Epithelial cell of proximal tubule (primary cell): ENCODE measurements at places on chromosomes 7 and 10.
A peak's percentile ranks its signal among the peaks of the same experiment; 100 is the strongest.

- DNase-seq: no peak
These were observed 48.9 kb downstream of the ZNF277 start for GRCh38 chr7:112255388-112255720.

DNA sequence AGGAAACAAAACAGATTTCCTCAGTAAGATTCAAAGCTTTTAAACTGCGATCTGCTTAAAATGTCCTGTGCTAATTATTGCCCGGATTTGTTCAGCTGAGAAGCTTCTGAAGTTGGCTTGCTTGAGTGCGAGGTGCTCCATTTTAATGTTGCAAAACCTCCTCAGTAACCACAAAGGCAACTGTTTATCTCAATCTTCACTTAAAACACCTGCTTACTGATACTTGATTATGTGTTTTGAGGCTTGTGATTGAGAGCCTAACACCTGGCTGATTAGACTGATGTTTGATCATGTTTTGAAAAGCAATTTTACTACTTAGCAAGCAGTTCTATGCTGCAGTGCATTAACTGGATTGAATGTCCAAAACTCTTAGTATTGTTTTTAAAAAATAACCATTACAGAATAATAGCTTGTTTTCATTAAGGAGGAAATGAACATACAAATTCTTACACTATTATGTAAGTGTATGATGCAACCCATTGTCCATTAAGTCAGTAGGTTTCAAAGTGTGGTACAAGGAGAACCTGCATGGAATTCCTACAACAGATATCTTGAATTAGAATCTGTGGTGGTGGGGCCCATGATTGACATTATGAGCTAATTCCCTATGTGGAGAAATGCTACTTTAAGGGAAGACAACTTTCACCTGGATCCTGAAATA is 96.9 kb upstream of the FAM180A start:
- no peak for DNase-seq

- DNase-seq: peak; percentile 83
These were observed 2.8 kb upstream of the DEPP1 start for GRCh38 chr10:44981172-44982113.

DNA sequence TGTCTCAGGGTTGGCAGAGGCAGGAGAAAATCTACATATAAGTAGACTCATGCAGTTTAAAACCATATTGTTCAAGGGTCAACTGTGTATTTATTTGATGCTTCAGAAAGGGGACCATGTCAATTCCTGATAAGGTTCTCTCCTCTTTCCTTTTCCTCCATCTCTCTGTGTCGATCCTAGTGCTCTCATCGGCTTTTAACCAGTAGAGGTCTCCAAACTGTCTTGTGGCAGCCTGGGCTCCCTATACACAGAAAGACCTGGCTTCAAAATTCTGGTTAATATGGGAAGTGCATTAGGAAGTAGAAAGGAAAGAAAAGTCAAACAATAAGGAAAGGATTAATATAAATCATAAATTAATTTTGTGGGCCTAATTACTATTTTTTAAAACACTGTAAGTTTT is 304.4 kb upstream of the C7orf33 start:
- no peak for DNase-seq

DNA sequence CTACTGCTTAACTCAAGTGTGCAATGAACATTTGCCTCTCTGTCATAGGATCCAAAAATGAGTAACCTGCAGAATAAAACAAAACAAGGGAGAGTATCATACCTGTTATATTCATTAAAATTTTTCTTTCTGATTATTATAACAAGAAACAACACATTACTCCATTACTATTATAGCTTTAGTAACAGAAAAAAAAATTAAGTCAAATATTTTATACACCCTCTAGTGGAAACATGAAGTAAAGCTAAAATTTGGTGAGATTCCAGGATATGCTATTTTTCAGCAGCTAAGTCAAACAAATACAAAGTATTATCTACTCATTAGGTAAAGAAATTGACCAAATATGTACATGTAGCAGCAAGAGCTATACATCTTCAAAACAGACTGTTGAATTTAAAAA is 56.3 kb downstream of the PDZD8 start:
- DNase-seq: no peak

- DNase-seq: no peak
These were observed 94.8 kb upstream of the AFAP1L2 start for GRCh38 chr10:114499116-114499515.

DNA sequence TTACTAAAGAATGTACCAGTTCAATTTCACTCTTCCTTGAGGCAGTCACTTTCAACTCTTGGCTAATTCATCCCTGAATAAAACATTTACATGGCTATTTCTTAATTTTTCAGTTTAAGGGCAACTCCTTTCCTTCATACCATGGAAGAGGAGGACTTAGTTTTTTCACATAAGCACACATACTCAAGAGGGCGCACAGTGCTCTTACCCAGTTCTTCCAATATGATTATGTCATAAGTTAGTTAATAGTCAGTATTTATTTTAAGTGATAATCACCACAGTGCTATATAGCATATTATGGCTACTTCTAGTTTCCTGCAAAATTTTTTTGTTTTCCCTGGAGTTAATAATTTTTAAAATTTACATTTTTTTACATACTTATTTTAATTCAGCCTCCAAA is 58.6 kb downstream of the SND1 start:
- no peak for DNase-seq

DNA sequence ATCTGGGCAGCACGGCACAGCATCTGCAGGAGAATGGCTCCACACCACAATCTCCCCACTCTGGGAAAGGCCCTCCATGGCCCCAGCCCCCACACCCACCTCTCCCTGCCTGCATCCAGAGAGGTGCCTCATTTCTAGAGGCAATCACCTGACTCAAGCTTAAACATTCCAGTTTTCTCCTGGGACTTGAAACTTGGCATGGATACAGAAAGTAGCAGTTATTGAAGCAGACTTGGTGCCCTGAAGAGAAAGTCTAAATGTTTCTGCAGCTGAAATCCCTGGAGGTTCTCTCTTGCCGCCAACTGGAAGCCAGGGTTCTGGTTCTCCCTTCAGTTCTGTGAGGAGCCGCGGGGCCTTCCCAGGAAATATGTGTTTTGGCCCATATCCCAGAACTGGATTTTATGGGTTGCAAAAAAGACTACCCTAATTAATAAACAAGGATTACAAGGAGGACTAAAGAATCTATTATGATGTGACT is 122.8 kb downstream of the SKIDA1 start:
- peak; percentile 40 for DNase-seq

DNA sequence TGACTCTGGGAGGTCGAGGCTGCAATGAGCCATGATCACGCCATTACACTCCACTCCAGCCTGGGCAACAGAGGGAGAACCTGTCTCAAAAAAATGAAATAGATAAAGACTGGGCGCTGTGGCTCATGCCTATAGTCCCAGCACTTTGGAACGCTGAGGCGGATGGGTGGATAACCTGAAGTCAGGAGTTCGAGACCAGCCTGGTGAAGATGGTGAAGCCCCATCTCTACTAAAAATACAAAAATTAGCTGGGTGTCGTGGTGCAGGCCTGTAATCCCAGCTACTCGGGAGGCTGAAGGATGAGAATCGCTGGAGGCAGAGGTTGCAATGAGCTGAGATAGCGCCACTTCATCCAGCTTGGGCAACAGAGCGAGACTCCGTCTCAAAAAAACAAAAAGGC is 1.1 kb upstream of the DDX21 start:
- DNase-seq: no peak

DNA sequence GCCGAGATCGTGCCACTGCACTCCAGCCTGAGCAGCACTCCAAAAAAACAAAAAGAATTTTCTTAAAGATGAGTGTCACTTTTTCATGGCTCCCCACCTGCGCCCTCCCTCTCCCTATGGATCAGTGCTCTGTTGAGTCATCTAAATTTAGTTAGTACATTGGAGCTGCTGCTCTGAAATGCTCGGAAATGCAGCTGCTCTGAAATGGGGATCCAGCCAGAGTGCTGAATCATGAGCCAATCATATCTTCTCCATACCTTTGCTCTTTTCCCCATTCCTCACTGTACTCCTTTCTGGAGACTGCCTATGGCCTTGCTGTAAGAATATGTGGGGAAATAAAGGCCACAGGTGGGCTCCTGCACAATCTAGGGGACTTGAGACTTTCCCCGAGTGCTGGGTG is 188.8 kb downstream of the ZNF438 start:
- no peak for DNase-seq

DNA sequence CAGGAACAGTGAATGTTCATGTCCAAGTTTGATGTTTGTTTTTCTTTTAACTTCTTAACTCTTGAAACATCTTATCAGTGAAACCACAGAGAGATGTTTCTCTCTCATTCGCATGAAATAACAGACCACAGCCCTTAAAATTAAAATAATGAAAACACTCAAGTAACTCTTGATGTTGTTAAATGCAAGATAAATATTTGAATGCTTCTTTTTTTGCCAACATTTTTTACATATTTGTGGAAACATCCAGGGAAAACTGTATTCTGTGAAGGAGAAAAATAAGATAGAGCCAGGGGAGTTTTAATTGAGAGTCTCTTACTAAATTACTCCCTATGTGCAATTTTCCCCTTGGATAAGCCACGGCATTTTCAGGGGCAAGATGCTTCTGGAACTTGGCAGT is 361.8 kb upstream of the MGMT start:
- no peak for DNase-seq

- no peak for DNase-seq
These were observed 185.8 kb downstream of the RELN start for GRCh38 chr7:103803631-103804030.

DNA sequence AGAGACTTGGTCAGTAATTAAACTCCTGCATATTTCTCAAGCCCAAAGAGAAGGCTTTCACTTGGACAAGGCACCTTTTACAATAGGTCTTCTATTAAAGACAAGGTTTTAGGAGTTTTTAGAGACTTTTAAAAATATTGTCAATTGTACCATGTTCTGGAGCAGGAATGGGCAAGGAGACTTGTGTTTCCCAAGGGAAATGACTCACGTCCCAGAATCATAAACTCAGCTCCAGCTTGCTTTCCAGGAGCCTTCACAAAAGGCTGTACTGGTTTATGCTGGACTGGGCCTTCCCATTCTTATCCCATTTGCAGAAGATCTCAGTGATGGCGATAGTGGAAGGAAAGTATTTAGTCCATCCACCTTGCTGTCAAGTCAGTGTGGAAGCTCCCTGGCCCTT is 7.8 kb upstream of the GLI3 start:
- no peak for DNase-seq

- DNase-seq: no peak
These were observed 1.8 kb downstream of the LLCFC1 start for GRCh38 chr7:142940966-142941535.

GRCh38 chr10:60414877-60415585 is 25.4 kb upstream of the ANK3 start:
- peak; percentile 59 for DNase-seq

- DNase-seq: no peak
These were observed 308.1 kb downstream of the WDR37 start for GRCh38 chr10:1364151-1364910.

DNA sequence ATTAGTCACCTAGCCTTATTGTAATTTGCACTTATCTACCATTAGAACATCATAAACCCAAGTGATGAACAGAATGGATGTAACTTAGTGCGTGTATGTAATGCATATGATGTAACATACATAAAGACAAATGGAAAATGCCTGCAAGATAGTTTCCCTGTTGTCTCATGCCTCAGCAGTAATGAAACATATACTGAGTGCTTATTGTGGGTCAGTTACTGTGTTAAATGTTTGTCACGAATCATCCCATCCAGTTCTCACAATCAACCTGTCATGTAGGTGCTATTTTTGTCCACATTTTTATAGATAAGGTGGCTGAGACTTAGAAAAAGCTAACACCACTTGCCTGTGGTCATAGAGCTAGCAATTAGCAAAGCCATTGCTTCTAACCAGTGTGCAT is 350.8 kb downstream of the AUTS2 start:
- DNase-seq: no peak

DNA sequence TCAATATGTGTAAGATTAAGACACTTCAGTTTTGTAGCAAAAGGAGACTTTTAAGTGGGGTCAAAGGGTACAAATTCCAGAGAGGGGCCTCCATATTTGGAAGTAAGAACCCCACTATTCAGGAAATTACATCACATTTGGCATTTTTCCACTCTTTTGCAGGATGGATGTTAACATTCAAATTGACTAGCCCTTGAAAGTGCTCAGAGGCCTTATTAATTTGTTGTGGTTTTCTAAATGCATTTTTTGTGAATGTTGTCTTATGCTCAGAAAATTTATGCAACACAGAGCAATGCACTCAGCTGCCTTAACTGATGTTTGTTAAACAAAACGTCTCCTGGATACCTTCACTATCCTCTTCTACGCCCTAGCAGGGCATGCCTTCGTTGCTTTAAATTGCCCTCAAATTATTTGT is 50.9 kb upstream of the PDLIM1 start:
- DNase-seq: no peak

DNA sequence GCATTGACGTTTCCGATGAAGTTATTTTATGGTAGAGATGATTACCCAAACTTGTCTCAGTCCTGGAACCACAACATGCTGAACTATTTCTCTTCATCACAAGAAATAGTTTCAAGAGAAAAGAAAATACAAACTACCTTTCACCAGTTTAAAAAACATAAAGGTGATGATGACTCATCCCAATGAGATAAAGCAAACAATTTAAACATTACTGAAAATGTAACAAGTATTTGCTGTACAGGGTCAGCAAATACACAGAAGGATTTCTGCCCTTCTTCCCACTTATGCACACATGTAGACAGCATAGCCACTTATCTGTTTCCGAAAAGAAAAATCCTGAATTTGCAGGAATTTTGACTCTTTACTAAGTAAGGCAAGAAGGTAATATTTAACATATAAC is 50.8 kb downstream of the RHOBTB1 start:
- no peak for DNase-seq

GRCh38 chr10:30438021-30438850 is 4.3 kb downstream of the MAP3K8 start:
- DNase-seq: no peak

DNA sequence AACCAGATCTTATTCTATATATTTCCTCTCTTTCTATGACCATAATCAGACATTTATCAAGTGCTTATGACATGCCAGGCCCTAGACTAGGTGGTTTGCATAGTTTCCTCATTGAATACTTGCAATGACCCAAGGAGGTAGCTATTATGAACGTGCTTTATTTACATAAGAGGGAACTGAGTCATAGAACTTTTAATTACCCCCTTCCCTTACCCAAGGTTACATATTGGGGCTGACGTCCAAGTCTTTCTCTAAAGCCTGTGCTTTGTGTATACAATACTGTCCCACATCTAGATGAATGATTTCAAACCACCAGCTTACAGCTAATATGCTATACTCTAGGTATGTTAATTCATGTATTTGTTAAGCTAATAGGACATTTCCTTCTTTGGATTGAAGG is 91.9 kb upstream of the NPY start:
- no peak for DNase-seq

- no peak for DNase-seq
These were observed 94.3 kb upstream of the AFAP1L2 start for GRCh38 chr10:114498413-114499111.

- DNase-seq: no peak
These were observed 175.4 kb downstream of the EXOC4 start for GRCh38 chr7:133428326-133428725.
